ENCODE measurements at places on chromosomes 3 and 15. TPM values are rescaled to one million over a fixed set of nuclear protein-coding genes. Genes with fewer than 3 reads are reported as not detected.

GRCh38 chr3:47523310-47524073 is 10.0 kb upstream of the ELP6 start:
- no peak for DNase-seq

- DNase-seq: no peak
These were observed 69.9 kb downstream of the LYZL4 start for GRCh38 chr3:42340466-42340865.

DNA sequence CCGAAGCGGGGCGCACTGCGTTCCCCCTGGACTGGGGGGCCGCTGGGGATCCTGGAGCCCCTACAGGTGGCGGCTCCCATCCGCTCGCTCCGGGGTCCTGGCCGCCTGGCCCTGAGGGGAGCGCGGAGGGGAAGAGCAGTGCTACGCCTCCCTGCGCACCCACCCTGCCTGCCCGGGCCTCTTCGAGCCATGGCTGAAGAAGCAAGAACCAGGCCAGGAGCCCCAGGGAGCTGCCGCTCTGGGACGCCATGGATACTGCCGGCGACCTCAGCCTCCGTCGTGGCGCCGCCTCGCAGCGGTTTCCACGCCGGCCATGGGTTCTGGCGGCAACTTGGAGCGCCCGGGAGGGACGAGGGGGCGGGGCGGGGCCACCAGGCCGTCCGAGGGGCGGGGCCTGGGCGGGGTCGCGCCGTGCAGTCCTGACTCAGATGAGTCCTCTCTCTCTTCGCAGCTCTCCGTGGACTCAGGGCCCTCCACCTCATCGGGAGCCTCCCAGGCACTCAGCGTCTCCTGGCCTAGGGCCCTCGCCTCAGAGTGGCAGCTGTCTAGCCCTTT is 50.9 kb downstream of the MYL3 start:
- DNase-seq: peak; percentile 64

DNA sequence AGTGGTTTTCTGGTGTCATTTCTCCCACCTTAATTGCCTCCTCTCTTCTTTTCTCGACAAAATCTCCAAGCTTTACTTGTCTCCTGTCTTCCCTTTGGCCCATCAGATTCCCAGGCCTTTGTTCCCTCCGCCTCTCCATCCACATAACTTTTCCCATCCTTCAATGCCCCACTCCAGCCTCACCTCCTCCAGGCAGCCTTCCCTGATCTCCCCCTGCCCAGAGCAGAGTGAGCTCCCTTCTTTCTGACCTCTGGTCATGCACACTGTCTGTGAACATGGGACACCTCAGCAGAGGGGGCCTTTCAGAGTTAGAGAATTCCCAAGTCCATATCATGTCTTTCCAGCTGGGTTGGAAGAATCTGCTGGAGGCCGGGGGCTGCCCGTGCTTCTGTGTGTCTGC is 14.6 kb upstream of the SSUH2 start:
- DNase-seq: no peak

- DNase-seq: no peak
These were observed 6.8 kb downstream of the ANXA2 start for GRCh38 chr15:60390871-60391501.

DNA sequence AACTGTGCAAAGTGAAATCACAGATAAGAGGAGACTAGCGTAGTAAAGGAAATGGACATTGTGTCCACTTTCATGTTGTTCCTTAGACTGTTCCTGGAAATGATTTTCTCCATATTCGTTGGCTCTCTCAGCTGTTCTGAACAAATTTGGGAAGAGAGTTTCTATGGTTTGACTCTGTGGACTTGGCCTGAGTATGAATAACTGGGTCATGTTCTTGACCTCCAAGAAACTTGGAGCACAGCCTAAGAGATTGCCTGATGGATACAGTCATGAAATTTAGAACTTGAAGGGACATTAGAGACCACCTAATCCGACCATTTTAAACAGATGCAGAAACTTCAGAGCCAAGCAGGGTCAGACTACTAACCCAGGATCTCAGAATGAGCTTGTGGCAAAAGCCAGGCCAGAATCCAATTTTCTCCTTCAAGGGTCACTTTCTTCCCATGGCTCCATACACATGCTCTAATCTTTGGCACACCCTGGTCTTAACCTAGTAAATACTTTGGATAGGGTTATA is 430.4 kb downstream of the RBMS3 start:
- DNase-seq: no peak

- DNase-seq: no peak
These were observed 3.9 kb downstream of the LXN start for GRCh38 chr3:158668506-158668905.

DNA sequence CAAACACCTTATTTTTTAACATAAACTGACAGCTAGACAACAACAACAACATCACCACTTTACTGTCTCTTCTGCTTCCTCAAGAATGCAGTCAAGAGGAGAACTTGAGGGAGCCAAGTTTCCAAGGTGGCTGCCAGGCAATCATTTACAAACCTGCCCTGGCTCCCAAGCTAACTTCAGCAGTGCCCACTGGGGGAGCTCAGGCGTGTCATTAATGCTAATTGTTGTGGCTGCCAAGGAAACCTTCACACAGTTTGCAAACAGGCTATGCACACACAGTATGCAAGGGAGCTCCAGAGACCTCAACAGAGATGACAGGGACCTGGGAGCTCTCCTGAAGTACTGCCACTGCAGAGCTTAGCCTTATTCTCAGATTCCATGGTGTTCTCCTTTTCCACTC is 2.1 kb downstream of the DZIP1L start:
- DNase-seq: no peak

GRCh38 chr3:146425341-146425740 is 44.0 kb downstream of the PLSCR2 start:
- no peak for DNase-seq

- no peak for DNase-seq
These were observed 418.8 kb upstream of the NR2F2 start for GRCh38 chr15:95911570-95912279.

GRCh38 chr15:33016405-33017024 is 178.0 kb downstream of the FMN1 start:
- no peak for DNase-seq

DNA sequence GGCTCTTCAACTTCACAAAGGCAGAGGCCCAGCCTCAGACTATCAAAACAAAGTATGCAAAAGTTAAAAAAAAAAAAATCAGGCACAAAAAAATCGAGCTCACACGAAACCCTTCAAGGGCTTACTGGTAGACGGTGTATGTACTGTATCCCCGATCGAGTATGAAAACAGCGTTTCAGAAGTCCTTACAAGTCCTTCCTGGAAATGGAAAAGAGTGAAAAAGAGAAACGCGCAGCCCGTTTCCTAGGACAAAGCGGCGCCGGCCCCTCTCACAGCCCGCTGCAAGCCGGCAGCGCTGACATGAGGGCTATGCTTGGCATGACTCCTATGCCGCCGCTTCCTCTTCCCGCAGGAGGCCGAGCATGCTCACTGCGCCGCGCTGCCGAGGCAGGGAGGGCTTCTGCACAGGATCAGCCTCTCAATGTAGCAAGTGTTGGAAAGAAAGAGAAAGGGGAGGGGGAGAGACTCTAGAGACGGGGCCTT is at the start of gene VGLL4:
VGLL4 (minus strand) TSS at position 311 of the 483 bp plus-strand sequence. CDS start 397 bp downstream, outside the sequence.
- DNase-seq: peak; percentile 66

DNA sequence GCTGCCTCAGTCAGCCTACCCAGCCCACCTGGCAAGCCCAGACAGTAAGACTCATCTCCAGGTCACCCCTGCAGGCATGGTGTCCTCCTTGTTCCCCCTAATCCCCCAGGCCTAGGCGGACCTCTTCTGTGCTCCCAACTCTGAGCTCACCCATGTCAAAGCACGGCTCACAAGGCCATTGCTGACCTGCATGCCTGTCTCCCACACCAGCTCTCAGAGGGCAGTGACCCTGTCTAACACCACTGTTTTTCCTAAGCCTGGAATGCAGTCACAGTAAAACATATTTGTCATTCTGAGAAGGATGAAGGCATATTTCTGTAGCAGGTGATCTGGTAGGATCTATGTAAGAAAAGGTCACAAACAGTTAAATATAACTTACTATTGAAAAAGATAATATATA is 110.3 kb upstream of the HACD2 start:
- no peak for DNase-seq

DNA sequence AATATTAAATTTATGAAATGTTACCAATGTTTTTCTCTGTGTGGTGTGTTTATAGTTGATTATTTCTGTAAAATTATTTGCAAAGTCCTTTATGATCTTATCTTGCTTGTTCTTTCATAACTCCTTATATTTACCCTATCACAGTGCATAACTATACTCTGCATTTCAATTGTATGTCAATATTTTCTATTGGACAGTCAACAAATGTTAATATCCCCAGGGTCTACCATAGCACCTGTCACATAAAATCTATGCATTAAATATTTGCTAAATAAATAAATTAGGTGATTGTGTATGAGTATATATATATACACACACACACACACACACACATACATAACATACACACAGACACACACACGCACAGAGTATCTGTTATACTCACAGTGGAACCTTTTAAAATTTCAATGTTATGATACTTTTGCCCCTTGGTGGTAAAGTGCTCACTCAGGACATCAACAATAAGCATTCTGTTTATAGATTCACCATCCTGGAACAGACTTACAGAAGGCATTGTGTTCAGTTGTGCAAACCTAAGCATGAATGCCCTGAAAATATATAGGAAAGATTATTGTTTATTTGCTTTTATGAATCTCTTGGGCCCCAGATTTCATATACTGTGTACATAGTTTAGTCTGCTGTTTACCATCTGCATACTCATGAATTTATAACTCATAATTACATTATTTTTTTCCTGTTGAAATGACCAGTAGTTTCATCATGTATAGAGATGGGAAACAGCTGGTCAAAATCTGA is 443.7 kb downstream of the EPHA6 start:
- no peak for DNase-seq

DNA sequence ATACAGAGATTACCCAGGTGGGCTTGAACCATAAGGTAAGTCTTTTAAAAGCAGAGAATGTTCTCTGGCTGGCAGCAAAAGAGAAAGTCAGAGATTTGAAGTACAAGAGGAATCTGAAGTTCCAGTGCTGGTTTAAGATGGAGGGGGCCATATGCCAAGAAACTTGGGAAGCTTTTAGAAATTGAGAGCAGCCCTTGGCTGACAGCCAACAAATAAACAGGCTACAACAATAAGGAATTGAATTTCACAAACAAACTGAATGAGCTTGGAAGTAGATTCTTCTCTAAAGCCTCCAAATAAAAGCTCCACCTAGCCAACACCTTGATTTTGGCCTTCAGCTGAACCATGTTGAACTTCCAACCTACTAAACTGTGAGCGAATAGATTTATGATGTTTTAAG is 85.7 kb downstream of the TRIM42 start:
- no peak for DNase-seq

DNA sequence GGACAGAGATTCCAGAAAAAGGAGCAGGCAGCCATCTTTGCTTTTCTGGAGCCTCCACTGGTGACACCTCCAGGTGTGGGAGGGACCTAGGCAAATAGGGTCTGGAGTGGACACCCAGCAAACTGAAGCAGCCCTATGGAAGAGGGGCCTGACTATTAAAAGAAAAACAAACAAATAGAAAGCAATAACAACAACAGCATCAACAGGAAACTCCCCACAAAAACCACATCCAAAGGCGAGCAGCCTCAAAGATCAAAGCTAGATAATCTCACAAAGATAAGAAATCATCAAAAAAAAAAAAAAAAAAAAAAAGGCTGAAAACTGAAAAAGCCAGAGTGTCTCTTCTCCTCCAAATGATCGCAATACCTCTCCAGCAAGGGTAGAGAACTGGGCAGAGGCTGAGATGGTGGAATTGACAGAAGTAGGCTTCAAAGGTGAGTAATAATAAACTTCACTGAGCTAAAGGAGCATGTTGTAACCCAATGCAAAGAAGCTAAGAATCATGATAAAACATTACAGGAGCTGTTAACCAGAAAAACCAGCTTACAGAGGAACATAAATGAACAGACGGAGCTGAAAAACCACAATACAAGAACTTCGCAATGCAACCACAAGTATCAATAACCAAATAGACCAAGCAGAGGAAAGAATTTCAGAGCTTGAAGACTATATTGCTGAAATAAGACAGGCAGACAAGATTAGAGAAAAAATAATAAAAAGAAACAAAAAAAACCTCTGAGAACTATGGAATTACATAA is 225.4 kb downstream of the CTNNB1 start:
- DNase-seq: no peak

- no peak for DNase-seq
These were observed 17.1 kb downstream of the AQR start for GRCh38 chr15:34952481-34952880.

DNA sequence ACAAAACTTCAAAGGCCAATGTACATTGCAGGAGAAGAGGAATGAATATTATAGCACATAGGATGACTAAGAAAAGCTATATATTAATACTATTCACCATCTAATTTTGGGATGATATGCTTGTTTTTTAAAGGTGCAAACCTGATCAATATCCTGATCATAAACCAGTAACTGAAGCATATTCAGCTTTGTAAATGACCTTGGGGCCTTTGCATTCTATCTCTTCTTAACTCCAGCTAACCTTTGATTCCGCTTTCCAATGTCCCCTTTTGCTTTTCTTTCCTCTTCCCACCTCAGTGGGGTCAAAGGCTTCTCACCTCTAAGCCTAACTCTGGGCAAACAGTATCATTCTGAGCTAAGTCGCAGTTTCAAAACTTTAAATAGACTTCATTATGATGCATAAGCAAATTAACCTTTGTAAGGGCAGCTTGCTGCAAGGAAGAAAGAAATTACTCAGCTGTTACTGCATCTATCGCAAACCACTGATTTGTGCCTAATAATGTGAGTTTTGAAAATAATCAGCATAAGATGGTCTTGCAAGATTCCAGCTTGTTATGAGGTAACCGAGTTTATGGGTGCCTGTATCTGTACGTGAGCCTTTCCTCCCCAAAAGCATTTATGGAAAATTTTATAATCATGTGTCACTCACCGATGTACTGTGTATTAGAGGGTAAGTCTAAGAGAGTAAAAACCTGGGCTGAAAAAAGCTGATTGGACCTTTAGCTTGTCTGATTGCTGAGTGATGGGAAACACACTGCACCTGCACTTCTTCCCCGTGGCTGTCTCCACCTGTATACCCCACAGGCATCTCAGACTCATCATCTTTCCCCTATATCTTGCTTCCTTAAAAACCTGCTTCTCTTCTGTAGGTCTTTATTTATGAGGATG is 116.8 kb downstream of the TPRG1 start:
- no peak for DNase-seq

DNA sequence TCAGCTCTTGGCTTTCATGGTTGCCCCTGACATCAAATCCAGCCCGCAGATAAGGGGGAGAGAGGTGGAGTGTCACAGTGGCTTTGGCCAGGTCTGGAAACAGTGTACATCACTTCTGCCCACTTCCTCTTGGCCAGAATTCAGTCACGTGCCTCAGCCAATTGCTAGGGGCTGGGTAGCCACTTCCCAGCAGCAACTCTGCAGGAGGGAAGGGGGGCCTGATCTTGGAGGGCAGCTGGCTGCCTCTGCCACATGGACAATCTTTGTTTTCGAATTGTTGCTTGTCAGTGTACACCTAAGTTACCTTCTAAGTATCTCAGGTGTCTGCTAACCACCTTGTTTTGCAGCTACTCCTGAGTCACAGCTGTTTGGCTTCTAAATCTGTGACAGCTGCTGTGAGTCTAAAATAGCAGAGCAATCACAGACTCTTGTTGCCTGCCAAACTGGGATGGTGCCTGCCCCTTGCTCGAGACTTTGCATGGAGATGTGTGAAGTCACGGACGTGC is 41.0 kb upstream of the LIMD1 start:
- no peak for DNase-seq

ANO10 gene
- total RNA-seq: 30.1 TPM

SV2B gene
- total RNA-seq: 19.9 TPM

DPPA4 gene
- 47.5 TPM for total RNA-seq

TF gene
- total RNA-seq: 3.8 TPM

All from progenitor cell of endocrine pancreas (in vitro differentiated cells).